ENCODE measurements at places on chromosomes 13 and 19. TPM values are rescaled to one million over a fixed set of nuclear protein-coding genes. Genes with fewer than 3 reads are reported as not detected.

KLK1 gene
- total RNA-seq = 0.34 TPM

ATXN8OS gene
- total RNA-seq = 0.49 TPM

HCST gene
- total RNA-seq = not detected

ZNF625 gene
- total RNA-seq = 30.0 TPM

TMEM150B gene
- total RNA-seq = not detected

KLK11 gene
- total RNA-seq = 0.50 TPM

TPTE2 gene
- not detected for total RNA-seq

DIRAS1 gene
- 8.3 TPM for total RNA-seq

SPACA4 gene
- total RNA-seq = 0.34 TPM

CGB8 gene
- 0.27 TPM for total RNA-seq

ZNF534 gene
- not detected for total RNA-seq

ZNF492 gene
- 0.13 TPM for total RNA-seq

SIGLEC6 gene
- not detected for total RNA-seq

POSTN gene
- 11.1 TPM for total RNA-seq

YJEFN3 gene
- total RNA-seq = 2.9 TPM

ZNF180 gene
- 4.1 TPM for total RNA-seq

ERICH6B gene
- total RNA-seq = not detected

PRODH2 gene
- not detected for total RNA-seq

ZNF548 gene
- 17.5 TPM for total RNA-seq

ZNF738 gene
- total RNA-seq = 67.8 TPM

FXYD3 gene
- total RNA-seq = 2.0 TPM

SIGLEC5 gene
- not detected for total RNA-seq

GJA3 gene
- total RNA-seq = 0.17 TPM

RAB3D gene
- total RNA-seq = 17.2 TPM

CYP2A6 gene
- total RNA-seq = 0.16 TPM

TMEM59L gene
- total RNA-seq = 67.6 TPM

RRAS gene
- 21.2 TPM for total RNA-seq

IGFL2 gene
- not detected for total RNA-seq

ZNF578 gene
- total RNA-seq = 0.71 TPM

RNF225 gene
- not detected for total RNA-seq

CACNG6 gene
- 1.3 TPM for total RNA-seq

STAP2 gene
- total RNA-seq = 9.0 TPM

CD37 gene
- 6.7 TPM for total RNA-seq

OR4F17 gene
- total RNA-seq = 0.71 TPM

FCAR gene
- 0.62 TPM for total RNA-seq

HSD17B14 gene
- 4.0 TPM for total RNA-seq

CEACAM19 gene
- total RNA-seq = 5.2 TPM

ATP4A gene
- total RNA-seq = not detected

TNFSF13B gene
- 0.17 TPM for total RNA-seq

DMWD gene
- total RNA-seq = 38.8 TPM

TIMM29 gene
- 23.3 TPM for total RNA-seq

MISP gene
- 0.46 TPM for total RNA-seq

TYROBP gene
- total RNA-seq = not detected

C19orf85 gene
- total RNA-seq = 0.38 TPM

SOHLH2 gene
- 0.89 TPM for total RNA-seq
